ENCODE measurements at places on chromosomes 6 and 20.

- DNase-seq, result no peak
Observed at GRCh38 chr6:110544472-110544871, 68.1 kb upstream of the SLC22A16 start.

- no peak for DNase-seq
Observed at GRCh38 chr6:20173833-20174792, 38.2 kb downstream of the MBOAT1 start.

DNA sequence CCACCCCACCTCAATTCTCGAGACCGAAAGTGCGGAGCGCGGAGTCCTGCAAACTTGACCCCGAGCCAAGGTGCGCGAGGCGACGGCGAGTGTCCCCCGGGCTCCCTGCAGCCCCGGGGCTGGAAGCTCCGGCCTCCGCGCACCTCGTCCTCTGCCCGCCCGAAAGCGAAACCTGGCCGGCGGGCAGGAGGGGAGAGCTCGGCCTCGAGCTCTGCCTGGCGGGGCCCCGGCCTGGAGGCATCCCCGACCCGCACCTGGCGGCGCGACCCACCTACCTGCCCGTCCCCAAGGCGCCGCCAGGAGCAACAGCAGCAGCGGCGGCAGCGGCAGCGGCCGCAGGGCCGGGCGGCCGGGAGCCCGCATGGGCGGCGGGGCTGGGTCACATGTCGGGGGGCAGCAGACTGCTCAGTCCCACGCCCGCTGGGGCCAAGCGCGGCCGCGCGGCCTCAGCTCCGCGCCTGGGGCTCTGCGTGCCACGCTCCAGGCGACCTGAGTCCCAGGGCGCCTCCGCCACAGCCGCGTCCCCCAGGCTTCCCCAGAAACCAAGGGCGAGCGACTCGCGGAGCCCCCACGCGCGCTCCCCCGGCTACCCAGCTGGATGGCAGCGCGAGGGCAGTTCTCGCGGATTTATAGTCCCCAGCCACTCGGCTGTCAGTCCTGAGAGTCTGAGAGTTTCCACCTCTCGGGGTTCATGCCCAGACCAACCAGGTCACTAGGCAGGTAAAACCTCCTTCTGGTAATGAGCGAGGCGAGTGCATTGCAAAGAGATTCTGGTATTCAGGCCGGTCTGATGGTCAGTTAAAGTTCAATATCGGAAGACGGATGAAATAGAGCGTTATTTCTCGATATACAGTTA lies at the start of gene IL20RA:
Gene IL20RA, minus strand, starts transcription at position 600 of the 856 bp plus-strand sequence. Its CDS starts 237 bp downstream, at position 363.
- DNase-seq, result no peak

GRCh38 chr6:170135461-170135820 lies 155.4 kb downstream of the DLL1 start:
- DNase-seq, result no peak

DNA sequence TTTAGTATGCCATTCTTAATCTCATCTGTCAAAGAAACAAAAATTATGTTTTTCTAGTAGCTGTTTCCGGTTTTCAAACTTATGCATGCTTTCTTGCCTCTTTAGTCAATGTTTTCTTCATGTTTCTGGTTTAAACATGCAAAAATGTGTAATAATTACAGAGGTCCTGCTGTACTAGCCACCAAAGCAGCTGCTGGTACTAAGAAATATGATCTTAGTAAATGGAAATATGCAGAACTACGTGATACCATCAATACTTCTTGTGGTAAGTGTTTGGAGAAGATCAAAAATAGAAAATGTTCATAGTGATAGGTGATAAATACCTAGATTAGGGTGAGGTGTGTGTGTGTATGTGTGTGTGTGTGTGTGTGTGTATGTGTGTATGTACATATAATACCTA lies 158.4 kb downstream of the MYO6 start:
- no peak for DNase-seq

- DNase-seq, result no peak
Observed at GRCh38 chr20:63351811-63352591, 9.1 kb downstream of the CHRNA4 start.

GRCh38 chr20:63955281-63955826 lies 862 bp downstream of the UCKL1 start:
- no peak for DNase-seq

DNA sequence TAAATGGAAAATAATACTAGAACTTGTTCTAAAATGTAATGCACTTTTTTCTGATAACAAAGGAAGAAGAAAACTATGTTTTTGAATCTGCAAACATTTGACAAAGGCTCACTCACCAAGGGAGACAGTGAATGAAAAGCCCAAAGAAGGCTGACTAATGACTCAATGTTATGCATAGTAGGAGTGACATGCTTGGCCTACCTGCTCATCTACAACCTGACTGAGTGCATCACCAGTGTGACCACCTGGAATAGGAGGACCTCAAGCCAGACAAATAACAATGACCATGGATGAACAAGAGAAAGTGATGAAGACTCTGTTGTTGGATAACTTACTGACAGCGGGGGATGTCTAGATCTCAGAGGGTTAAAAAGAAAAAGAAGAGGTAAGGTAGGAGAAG lies 157.2 kb downstream of the SIM1 start:
- no peak for DNase-seq

DNA sequence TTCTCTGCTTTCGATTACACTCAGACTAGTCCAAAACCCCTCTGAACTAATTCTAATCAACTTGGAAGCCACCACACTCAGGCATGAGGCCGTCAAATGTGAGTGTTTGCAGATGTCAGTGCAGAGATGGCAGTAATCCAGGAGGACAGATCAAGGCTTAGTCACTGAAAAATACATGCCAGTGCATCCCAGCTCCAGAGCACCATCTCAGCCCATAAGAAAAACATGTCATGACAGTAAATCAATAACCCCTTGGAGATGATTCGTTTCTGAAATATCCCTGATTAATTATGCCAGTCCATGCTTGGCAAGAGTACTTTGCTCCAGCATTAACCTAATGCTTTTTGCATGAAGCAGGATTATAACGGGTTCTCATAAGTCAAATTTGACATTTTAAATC lies 179.5 kb downstream of the ADAT2 start:
- no peak for DNase-seq

GRCh38 chr20:1330075-1330830 lies 1.3 kb upstream of the SDCBP2 start:
- DNase-seq, result no peak

- no peak for DNase-seq
Observed at GRCh38 chr6:138673346-138674014, 100.1 kb upstream of the CCDC28A start.

- no peak for DNase-seq
Observed at GRCh38 chr6:157080986-157081391, 242.3 kb downstream of the TMEM242 start.

DNA sequence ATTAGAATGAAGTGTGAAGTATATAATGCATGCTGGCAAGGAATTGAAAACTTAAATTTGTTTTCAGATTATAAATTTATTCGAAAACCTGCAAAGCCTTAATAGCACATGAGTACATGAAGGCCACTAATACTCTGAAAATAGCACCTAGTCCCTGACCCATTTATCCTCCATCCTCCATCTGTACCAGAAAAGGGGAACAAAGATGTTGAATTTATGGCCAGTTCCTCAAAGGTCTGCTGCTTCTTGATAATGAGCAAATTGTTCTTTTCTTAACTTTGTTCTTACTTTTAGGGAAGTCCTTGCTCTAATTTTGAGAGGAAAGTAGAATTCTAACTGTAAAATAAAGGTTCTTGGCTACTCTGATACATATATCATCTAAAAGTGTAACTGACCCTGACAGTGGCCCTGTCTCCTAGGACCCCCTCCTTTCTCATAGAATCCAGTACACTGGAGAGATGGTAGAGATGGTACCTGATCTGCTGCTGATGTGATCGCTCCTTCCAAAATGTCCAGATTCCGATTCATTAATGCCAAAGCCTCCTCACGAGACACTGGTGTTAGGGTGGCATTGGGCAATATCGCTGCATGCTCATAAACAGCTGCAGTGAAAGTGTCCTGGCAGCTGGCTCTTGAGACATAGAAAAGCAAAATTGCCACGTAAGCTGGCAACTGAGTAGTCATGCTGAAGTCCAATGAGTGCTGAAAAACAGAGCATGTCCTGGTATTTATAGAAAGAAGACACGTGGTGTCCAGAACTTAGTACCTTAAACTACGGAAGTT lies at the start of gene VNN1:
Gene VNN1, minus strand, starts transcription at position 704 of the 783 bp plus-strand sequence. Its CDS starts 20 bp downstream, at position 684.
- DNase-seq, result no peak

DNA sequence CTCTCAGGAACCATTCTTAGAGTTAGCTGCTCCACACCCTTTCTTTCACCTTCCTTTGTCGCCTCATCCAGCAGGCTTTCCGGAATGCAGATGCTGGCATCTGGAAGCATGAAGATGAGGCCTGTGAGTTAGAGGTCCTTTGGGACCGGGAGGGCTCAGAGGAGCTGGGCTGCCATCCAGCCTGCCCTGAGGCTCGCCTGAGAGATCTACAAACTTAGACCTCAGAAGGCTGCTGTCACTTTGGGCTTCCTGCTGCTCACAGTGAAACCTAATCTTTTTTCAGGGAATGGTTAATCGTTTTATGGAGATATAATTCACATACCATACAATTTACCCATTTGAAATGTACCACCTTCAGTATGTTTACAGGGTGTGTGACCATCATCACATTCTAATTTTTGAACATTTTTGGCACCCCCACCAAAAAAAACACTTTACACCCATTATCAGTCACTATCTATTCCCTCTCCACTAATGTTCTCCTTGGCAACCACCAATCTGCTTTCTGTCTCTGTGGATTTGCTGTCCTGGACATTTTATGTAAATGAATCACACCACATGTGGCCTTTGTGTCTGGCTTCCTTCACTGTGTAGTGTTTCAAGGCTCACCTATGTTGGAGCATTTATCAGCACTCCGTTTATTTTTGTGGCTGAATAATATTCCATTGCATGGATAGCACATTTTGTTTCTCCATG lies 20.0 kb upstream of the MPC1 start:
- no peak for DNase-seq

DNA sequence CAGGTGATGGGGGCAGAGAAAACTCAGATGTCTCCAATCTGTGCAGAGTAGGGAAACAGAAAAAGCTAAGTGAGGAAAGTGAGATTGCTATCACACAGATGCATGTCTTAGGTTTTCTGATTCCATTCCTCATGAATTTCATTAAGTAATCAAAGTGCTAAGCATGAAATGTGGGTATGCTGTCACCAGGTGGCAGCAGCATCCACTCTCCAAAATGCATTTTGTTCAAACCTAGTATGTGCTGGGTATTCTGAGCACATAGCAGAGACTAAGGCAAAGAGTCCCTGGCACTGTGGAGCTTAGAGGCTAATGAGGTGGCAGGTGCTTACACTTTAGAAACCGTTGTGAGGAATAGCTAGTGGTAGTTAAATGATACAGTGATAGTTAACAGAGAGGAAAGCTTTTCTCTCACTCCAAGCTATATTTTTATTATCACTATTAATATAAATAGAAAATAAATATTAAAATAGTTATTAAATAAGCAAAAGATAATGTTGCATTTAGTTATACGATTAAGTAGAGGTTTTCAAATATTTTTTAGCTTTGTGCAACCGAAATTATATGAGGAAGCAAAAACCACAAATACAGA lies 179.5 kb downstream of the CDH26 start:
- no peak for DNase-seq

- no peak for DNase-seq
Observed at GRCh38 chr6:51842061-51842803, 245.2 kb downstream of the PKHD1 start.

GRCh38 chr20:41392295-41392694 lies 25.7 kb upstream of the EMILIN3 start:
- DNase-seq, result no peak

GRCh38 chr6:118253741-118254140 lies 294.4 kb upstream of the PLN start:
- no peak for DNase-seq

DNA sequence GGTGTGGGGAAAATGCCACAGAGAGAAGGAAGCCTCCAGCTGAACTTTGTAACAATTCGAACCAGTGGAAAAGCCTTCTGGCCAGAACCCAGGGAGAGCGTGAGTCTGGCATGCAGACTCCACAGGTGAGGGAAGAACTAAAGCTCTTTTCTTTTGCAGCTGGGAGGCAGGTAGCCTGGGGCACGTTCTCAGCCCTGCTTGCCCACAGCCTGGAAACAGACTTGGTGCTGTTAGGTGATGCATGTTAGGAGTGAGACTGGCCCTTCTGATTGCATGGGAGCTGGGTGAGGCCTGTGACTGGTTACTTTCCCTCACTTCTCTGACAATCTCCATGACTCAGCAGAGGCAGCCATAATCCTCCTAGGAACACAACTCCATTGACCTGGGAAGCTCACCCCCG lies 34.2 kb downstream of the PROKR2 start:
- no peak for DNase-seq

DNA sequence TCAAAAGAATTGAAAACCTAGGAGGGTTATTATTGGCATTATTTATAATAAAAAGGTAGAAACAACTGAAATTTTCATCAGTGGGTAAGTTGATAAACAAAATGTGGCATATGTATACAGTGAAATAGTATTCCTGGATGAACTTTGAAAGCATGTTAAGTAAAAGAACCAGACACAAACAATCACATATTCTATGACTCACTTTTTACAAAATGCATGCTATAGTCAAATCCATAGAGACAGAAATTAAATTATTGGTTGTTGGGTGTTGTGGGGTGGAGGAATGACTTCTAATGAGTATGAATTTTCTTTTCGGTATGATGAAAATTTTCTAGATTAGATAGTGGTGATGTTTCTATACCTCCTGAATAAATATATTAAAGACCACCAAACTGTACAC lies 94.6 kb downstream of the LRRC1 start:
- no peak for DNase-seq

- no peak for DNase-seq
Observed at GRCh38 chr6:138970856-138971425, 17.1 kb downstream of the REPS1 start.

DNA sequence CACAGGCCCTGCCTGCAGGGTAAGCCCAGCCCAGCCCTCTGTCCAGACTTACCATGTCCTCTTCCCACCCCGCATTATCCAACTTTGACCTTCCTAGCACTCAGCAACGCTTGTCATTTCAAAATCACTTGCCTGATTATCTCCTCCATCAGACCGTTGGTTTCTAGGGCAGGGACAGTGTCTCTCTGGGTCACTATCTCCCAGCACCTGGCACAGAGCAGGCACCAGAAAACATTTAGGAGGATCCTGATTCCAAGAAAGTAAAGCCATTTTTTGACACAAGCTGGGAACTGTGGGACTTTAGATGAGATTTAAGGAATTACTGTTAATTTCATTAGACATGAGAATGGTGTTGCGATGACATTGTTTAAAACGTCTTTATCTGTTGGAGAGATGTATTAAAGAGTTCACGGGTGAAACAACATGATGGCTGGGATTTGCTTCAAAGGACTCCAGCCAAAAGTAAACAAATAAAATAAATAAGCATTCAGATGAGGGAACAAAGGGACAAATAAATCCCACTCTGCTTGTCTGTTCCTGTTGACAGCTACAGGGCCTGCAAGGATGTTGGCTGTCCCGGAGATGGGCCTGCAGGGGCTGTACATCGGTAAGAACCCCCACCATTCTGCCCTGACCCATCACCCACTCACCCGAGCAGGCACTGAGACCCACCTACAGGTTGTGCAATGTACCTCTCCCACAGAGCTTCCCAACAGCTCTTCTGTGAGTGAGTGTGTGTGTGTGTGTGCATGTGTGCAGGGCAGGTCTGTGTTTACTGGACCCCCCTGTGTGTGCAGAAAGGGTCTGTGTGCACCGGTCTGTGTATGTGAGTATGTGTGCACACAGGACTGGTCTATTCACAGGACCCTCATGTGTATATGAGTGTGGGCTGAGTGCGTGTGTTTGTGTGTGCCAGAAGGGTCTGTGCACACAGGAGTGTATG lies 5.9 kb downstream of the HSPA12B start:
- DNase-seq, result no peak

- no peak for DNase-seq
Observed at GRCh38 chr20:35743693-35744491, 1.8 kb upstream of the RBM39 start.

- no peak for DNase-seq
Observed at GRCh38 chr6:34773916-34774315, 16.6 kb downstream of the SNRPC start.

GRCh38 chr6:155883334-155883731 lies 427.7 kb upstream of the NOX3 start:
- no peak for DNase-seq

All from stimulated activated CD8-positive, alpha-beta memory T cell treated with anti-CD3 and anti-CD28 coated beads, Interleukin-2, amount 100 ng/mL, for 48 hours (primary cell).